ENCODE measurements at places on chromosomes 11 and 22.

DNA sequence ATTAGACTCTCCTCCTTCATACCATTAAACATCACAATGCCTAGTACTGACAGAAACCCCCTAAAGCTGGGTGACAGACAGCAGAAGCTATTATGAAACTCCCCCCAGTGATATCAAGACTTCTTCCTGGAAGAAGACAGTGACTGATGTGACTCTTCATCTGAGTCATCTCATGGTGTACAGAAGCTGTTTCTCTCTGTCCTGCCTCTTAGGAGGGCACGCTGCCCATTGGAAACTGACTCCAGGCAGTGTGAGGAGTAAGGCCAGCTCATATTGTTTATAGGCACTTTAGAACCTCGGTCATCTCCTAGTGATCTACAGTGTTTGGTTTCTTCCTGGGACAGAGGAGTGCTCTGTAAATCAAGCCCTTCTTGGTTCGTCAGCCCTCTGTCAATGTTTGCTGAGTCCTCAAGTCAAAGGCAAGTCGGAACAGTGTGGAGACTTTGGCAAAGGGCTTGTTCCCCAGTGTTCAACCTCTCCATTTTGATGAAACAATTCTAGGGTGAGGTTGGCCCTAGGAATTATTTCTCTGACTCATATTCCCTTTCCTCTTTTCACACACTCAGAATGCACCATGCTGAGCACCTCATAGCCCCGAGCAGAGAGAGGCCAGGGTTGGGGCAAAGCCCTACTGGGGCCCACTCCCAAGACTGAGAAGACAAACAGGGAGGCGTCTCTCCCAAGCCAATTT lies 172.5 kb upstream of the TMEM45B start:
- no peak for DNase-seq

- DNase-seq = no peak
Observed at GRCh38 chr11:94130298-94131046, 1.8 kb downstream of the PANX1 start.

DNA sequence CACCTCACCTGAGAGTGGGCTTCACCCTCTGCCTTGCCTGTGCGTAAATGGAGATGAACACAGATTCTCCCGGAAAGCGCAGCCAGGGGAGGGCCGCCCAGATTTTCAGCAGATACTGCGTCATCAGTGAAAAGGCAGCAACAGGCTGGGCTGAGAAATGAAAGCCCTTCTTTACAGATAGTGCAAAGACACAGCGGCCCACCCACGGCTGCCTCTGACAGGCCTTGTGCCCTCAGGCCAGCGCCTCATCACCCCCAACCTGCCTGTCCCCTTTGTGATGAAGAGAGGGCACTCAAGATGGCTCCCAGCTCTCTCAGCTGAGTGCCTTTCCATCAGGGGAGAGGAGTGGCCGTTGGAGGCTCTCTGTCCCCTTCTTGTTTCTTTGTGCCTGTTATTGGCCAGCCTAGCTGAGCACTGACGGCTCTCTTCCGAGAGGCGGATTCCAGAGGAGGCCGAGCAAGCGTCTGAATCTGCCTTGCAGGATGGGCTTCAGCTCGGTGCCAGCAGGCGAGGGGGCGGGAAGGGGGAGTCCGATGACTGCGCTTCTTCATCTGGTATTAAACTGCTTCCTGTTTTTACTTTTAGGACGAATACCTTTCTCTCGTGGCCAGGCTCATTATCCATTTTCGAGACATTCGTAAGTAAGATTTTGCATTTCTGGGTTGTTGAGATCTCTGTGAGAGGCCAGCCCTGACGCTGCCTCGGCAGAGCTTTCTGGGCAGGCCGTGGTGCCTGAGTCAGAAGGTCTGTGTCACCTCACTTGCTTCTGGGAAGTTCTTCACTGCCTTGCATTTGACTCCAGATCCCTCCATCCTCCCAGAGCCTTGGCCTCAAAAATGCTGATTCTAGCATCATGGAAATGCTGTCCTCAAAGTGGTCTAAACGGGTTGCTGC lies 43.7 kb downstream of the MED15 start:
- no peak for DNase-seq

GRCh38 chr11:76159303-76159937 lies 46.9 kb downstream of the WNT11 start:
- DNase-seq = no peak

DNA sequence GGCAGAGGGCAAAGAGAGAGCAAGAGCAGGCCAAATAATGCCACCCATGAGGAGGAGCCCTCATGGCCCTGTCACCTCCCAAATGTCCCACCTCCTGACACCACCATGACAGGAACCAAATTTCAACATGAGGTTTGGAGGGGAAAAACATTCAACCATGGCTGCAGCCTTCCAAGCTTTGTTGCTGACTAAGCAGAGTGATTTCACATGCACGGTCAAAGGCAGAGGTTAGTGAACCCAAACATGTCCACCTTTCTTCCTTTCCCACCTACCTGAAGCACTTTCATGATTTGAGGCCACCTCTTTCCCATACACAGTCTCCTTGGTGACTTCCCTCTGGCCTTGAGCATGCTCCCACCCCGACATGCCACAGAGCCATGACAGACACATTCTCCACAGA lies 89.7 kb downstream of the C11orf91 start:
- no peak for DNase-seq

- no peak for DNase-seq
Observed at GRCh38 chr22:35835998-35836691, 118.5 kb downstream of the APOL5 start.

DNA sequence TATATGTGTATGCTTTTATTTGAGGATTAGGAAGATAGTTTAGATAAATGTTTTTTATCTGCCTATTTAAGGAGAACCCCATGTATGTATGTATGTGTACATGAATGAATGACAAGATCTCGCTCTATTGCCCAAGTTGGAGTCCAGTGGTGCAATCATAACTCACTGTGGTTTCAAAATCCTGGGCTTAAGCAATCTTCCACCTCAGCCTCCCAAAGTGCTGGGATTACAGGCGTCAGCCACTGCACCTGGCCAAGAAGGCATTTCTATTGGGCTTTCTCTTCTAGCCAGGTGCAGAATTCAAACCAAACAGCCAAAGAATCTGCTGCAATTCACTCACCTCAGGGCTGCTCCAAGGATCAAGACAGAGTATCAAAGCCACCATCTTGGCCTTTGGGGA lies 25.5 kb upstream of the DGKZ start:
- DNase-seq = no peak

DNA sequence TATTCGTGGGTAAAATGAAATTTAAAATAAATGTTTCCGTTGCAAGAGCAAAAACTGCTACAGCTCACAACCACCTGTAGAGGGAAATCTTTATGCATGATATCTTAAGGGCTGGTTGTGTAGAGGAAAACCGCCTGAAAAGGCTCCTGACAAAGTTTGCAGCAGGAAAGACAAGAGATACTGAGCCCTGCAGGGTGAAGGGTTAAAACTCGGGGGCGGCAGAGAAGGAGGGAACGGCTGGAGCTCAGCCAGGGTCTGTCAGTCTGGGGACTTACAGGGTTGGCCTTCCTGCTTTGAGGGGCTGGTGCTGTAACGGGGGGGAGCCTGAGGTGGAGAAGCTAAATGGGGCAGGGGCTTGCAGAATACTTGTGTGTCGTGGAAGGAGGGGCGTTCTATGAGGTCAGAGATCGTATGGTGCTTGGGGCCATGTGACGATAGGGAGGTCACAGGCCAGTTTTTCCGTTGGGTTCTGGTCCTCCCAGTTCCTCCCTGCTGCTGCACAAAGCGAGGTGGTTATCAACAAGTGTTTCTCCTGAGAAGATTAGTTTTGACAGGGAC lies 122.9 kb upstream of the HSD17B12 start:
- no peak for DNase-seq

GRCh38 chr11:92967178-92967577 lies 2.3 kb upstream of the MTNR1B start:
- DNase-seq = no peak

DNA sequence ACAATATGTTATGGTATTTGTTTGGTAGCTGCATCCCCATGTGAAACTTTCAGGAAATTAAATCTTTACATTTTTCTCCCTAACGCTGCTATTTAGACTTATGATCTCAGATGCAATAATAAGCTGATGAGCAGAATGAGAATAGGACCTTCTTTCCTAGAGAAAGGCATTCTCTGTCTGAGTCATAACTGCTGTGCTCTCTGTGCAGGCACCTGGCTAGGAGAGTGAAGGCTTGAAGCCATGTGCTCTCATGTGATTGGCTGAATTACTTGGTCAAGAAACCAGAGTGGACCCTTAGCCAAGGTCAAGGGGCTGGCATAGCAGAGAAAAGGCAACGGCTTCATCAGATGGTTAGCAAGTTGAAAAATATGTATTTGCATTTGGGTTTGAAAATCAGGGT lies 185.0 kb downstream of the ADAMTS15 start:
- no peak for DNase-seq

DNA sequence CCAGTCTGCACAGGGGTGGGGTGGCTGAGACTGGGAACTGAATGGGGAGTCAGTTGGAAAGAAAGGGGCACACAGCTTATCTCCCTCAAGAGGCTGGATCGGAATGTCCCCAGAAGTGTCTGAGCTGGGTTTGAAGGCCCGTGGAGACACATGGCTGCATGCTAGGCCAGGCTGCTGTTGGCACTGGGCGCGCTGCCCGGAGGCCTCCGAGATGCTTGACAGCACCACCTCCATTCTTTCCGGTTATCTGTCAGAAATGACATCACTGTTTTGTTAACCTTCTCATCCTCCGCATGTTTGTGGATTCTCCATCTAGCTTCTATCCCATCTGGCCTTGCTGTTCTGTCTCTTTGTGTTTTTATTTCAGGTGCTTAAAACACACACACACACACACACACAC lies 85.5 kb downstream of the APIP start:
- DNase-seq = no peak

DNA sequence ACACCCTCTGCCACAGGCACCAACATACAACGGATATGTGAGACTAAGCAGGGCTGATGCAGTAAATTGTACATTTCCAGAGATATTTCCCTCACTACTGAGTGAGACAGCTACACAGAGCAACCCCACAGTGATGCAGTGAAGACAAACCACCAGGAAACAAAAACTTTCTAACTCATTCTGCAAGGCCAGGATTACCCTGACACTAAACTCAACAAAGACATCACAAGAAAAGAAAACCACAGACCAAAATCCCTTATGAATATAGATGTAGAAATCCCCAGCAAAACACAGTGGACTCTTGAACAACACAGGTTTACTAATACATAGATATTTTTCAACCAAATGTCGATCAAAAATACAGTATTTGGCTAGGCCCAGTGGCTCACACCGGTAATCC lies 1.5 kb upstream of the SLC7A4 start:
- no peak for DNase-seq

GRCh38 chr22:27868732-27869282 lies 50.2 kb downstream of the PITPNB start:
- no peak for DNase-seq

- no peak for DNase-seq
Observed at GRCh38 chr22:27201276-27201675, 543.9 kb downstream of the MIAT start.

- no peak for DNase-seq
Observed at GRCh38 chr22:45497351-45498145, 5.1 kb upstream of the FBLN1 start.

- DNase-seq = no peak
Observed at GRCh38 chr11:13126430-13126829, 117.3 kb downstream of the RASSF10 start.

GRCh38 chr22:44247346-44247745 lies 65.4 kb downstream of the SHISAL1 start:
- no peak for DNase-seq

- DNase-seq = no peak
Observed at GRCh38 chr11:19578871-19579270, 133.8 kb upstream of the NAV2 start.

DNA sequence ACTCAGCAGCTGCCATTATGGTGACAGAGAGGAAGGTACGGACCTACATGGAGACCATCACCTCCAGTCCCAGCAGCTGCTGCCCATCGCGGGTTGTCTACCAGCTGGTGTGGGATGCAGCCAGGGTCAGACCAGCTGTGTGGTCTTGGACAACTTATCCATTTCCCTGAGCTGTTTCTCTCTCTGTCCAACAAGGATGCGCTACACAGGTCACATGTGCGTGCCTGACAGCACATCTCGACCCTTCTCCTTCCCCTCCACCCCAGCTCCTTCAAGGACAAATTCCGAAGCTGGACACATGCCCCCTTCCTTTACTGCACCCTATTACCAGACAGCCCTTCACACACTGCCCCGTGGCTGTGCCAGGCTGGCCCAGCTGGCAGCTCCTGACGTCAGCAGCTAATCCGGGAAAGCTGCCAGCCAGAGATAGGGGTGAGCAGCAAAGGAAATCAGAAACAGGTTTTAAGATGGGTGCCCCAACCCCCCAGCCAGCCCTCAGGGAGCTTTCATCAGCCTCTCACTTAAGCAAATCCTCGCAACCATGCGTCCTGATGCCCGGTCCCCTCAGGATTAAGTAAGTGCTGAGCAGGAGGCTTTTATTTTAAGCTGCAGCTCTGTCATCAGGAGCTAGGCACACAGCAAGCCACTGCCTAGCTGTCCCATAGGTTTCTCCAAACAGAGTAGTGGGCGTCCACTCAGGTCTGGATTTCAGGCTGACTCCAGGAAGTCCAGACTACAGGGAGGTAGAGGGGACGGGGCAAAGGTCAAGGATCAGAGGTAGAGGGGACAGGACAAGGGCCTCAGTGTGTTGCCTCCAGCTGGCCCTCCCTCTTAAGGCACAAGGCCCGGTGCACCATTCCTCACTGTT lies 20.3 kb downstream of the TEF start:
- no peak for DNase-seq

DNA sequence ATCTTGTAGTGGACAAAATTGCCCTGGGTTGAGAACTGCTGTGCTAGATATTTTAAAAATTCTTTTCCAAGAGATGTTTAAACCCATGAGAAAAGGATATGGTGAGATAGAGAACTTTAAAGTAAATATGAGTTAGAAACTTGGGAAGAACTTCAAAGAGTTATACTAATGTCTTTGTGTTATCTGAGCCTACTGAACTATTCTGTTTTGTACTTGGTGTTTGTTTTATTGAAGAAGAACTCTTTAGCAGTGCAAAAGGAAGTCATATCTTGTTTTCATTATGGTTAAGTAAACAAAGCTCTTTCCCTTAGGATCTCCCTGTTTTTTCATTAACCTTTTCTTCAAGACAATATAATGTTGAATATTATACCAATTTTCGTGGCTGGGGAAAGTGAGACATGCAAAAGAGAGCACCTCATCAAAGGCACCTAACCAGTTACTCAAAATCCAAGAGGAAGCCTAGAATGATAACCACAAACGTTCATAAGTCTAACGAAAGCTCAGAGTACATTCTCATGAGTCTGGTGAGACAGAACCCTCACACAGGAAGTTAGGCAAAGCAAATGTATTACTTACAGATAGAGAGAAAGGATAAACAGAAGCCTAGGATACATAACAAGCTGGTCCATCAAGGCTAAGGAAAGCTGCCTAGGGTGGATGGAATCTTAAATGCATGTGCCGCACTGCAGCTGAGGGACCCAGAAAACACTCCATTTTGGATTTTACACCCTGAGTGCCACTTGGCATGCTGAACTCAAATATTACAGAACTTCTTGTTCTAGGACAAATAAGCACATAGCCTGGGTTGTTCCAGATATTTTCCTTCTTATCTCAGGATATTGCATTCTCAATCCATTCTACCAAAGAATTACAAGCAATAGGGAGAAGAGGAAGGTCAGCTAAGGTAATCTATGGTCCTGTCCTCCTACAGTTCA lies 112.5 kb upstream of the ANO3 start:
- no peak for DNase-seq
